NCI-H2107 (cell line): ENCODE measurements at places on chromosomes 4 and X.

GRCh38 chr4:135966936-135967335 is 1565.4 kb downstream of the PCDH18 start:
- no peak for DNase-seq

GRCh38 chr4:61239250-61239649 is 39.1 kb downstream of the ADGRL3 start:
- DNase-seq, result no peak

DNA sequence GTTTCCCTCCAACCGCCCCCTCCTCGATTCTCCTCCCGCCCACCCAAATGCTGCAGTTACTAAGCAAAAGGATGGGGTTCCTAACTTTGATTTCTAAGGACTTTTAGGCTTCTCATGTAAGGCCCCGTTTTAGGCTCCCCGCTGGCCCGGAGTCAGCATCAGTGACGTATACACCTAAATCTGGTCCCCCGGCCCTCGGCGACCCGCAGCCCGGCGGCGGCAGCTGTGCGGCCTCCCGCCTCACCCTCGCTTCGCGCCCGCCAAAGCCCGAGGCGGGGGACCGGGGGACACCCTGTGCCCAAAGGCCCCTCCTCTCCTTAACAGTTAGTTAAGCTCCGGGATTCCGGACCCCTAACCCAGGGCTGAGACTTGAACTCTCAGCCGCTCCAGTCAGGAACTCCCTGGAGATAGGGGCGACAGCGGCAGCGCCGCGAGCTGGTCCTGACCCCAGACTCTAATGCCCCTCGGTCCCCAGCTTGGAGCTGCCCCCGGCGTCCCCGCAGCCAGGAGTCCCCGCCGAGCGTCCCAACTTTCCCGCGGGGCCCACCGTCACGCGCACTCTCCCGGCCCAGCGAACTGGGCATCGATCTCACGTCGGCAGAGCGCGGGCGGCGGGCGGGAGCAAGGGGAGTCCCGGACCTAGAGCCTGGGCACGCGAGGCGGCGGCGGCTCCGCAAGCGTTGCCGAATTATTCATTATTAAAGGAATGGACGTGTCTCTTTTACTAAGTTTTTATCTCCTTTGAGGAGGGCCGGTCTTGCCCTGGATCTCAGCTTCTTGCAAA is 1.5 kb upstream of the NR3C2 start:
- no peak for DNase-seq

GRCh38 chr4:101306764-101307615 is 40.3 kb downstream of the PPP3CA start:
- no peak for DNase-seq

GRCh38 chr4:170652571-170652970 is 562.8 kb upstream of the AADAT start:
- no peak for DNase-seq

DNA sequence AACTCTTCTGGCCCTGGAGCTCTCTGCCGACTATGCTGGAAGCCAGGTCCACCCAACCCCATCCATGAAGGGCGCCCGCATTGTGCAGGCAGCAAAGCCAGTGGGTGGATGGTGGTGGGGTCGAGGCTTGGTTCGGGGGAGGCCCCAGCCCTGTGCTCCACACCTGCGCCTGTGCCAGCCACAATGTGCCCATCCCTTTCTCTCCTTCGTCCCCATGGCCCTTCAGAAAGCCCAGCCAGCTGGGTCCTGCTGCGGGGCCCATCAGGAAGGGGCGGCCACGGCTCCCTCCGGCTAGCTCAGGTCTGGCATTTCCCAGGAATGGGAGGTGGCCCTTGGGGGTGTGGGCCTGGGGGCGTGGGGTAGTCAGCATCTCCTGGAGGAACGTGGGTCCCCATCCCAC is 91.6 kb downstream of the HMX1 start:
- no peak for DNase-seq

- no peak for DNase-seq
Observed at GRCh38 chr4:176306837-176307665, 12.7 kb upstream of the SPCS3 start.

- no peak for DNase-seq
Observed at GRCh38 chrX:41594634-41595033, 94.1 kb upstream of the GPR34 start.

GRCh38 chrX:74408304-74408703 is 13.0 kb upstream of the SLC16A2 start:
- DNase-seq, result no peak

DNA sequence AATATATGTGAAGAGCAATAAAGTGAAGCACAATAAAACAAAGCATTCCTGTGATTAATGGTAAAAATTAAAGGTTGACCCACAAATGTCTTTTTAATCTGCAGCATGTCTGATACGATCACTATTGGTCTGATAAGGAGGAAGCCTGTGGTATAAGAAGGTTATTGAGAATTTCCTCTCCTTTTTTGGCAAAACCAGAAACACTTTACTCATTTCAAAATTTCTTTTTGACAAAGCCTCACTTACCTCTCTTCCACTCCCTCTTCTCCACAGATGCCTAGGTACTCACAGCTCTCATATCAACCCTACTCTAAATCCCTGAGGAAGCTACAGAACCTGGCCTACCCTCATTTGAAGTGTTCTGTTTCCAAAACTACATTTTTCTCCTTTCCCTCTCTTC is 56.1 kb downstream of the TSPAN5 start:
- DNase-seq, result no peak

DNA sequence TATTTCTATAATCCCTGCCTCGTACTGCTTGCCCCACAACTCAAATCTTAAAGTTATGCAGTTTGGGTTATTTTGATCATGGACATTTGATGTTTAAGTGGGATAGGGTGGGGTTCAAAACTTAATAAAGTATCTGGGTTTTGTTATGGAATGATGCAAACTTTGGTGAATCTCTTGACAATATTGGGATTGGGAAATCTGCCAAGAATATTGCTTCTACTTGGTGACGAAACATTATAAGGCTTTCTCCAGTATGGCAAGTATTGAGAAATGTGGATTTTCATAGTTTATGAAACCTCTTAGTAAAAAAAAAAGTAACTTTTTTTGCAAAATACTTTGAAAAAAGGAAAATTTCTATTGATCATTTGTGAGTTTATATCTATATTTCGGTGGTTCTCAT is 130.8 kb upstream of the SFRP2 start:
- no peak for DNase-seq

DNA sequence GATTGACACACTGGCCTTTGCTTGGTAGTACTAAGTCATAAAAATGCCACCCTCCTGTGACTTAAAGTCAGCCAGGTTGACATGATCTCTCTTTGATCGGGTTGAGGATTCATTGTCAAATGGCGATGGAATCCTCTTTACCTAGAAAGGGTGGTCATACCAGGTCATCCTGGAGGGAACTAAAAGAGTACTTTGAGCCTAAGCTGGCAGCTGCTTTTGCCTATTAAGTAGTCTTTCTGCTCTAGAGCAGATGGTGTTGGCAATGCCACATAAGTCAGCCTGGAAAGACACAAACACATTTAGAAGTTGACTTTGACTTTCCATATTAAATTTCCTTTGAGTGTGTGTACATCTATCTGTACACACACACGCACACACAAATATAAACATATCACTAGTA is 39.2 kb upstream of the C4orf54 start:
- no peak for DNase-seq

GRCh38 chrX:1657367-1658070 is 42.7 kb downstream of the ASMT start:
- peak; percentile 55 for DNase-seq

DNA sequence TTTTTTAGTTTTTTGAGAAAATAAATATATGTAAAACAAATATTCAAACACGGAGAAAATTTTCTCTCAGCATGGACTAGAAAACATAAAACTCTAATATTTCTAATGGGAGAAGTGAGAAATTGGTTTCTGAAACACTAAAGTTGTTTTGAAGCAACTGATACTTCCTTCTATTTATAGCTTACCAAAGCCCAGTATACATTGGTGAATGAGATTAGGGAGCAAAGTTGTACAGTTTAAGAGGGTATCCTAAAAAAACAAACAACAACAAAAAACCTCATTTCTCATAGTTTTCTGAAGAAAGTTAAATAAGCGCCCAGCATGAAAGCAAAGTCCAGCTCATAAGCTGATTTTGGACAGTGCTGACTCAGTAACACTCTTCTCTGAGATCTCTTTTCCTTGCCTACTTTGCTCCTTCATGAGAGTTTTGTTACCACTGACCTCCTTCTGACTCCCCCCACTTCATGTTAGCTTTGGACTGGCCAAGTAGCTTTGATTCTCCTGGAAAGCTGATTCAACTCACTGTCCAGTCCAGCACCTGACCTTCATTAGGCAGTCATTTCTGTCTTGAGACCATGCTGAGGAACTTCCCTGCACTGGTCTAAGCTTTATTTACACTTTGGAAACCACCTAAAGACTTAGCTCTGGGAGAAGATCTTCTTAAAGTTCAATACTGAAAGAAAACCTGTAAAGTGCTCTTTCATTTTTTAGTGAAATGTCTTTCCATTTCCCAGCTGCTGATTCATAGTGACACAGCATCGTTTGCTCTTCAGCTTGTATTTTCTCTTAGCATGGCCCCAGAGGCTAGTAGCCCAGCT is 21.8 kb upstream of the P2RY10 start:
- DNase-seq, result no peak

DNA sequence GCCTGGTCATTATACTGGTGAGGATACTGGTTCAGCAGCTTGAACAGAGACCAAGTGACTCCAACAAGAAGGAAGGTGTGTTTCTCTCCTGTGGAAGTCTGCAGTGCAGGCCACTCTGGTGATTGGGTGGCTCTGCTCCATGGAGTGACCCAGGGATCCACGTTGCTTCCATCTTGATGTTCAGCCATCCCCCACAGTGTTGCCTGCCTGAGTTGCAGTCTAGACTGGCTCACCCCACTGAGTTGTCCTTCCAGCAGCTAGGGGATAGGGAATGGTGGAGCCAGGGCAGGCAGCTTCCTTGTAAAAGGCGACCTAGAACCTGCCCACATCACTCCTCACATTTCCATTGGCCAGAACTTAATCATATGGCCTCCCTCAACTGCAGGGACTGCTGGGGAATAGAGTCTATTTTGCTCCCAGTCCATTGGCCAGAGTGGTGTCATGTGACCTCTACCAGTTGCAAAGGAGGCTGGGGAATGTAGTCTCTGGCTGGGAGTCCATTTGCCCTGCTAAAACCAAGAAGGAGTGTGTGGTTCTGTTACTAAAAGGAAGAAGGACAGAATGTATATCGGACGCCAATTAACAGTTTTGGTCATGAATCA is 8.0 kb downstream of the MAN2B2 start:
- no peak for DNase-seq

DNA sequence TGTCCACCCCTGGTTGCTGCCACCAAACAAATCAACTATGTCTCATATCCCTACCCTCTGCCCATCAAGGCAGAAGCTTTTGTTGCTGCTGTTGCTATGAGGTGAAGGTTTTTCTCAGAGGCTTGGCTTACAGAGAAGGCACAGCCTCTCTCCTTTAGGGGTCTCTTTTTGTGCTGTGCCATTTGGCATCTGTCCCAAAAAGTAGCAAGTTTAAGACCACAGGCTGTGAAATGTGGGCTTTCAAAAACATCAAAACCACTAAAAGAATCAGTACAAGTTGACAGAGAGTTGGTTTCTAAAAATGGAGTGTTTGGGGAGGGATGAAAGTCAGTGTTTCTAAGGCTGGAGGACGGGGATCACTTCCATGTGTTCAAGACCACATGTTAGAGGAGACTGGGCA is 634.9 kb downstream of the BCOR start:
- DNase-seq, result no peak

DNA sequence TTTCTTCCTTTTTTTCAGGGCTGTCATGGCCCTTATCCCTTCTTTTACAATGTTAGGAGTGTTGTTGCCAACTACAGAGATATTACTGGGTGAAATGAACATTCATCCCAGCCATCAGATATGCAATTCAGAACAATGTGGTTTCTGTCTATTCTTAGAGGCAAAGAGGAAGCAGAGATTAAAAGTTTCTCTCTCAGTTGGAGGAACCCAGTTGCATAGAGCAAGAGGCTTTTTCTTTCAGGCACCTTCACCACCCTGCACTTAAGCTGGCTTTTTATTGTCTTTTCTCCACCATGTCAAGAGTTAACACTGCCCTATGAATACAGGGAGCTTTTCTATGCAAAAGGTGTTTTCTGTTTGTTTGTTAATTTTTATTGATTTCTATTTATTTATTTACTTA is 1559.6 kb upstream of the IGFBP7 start:
- no peak for DNase-seq

- no peak for DNase-seq
Observed at GRCh38 chr4:152114562-152114961, 353.8 kb upstream of the GATB start.

DNA sequence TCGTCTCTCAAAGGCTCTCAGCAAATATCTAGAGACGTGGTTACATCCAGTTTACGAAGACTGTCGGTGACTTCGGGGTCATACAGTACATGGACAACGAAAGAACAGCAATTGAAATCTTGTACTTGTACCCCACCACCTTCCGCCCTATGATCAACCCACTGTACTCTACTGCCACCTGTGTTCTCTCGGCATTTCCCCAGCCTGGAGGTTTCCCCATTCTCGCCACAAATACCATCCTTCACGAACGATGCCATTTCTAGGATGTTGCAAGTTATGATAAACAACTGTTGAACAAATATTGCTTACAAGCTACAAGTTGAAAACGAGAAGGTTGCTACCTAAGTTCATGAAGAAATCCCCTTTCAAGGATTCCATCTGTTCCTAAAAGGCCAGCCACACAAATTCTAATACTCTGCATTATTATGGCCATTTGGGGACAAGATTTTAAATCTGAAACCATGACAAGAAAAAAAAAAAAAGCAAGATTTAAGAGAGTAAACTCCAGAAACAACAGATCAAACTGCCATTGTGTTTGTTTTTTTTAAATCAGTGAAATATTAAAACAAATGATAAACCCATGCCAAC is 1.6 kb downstream of the APBB2 start:
- DNase-seq, result peak; percentile 6

- DNase-seq, result no peak
Observed at GRCh38 chr4:4659871-4660651, 118.2 kb upstream of the STX18 start.

DNA sequence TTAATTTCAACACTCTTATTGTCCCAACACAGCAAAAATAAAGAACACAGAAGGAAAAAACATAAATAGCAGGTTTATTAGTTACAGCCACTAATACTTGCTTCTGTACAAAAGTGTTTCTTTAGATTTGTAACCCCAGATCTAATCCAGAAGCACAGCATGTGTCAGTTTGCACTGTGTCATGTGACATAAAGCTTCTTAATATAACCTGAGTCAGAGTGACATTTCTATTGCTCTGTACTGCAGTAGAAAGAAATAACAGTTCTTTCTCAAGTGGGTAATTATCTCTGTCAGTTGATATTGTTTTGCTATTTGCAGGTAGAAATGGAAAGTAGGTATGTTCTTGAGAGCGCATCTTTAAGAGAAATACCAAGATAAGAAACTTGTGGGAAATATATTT is 422.5 kb downstream of the ZIC3 start:
- peak; percentile 17 for DNase-seq
